ENCODE measurements at places on chromosomes 7 and 10. TPM values are rescaled to one million over a fixed set of nuclear protein-coding genes. Genes with fewer than 3 reads are reported as not detected.
A peak's percentile ranks its signal among the peaks of the same experiment; 100 is the strongest.

IQUB gene
- total RNA-seq = under 0.01 TPM

CD36 gene
- not detected for total RNA-seq

GRCh38 chr10:126691456-126691855, 21.0 kb upstream of the C10orf90 start:
- no peak for DNase-seq

ABLIM1 gene
- 12.4 TPM for total RNA-seq

- DNase-seq = no peak
Measured at GRCh38 chr7:133135451-133135850, 53.6 kb upstream of the CHCHD3 start.

- DNase-seq = no peak
Measured at GRCh38 chr7:102416406-102416805, 17.0 kb upstream of the ORAI2 start.

DNA sequence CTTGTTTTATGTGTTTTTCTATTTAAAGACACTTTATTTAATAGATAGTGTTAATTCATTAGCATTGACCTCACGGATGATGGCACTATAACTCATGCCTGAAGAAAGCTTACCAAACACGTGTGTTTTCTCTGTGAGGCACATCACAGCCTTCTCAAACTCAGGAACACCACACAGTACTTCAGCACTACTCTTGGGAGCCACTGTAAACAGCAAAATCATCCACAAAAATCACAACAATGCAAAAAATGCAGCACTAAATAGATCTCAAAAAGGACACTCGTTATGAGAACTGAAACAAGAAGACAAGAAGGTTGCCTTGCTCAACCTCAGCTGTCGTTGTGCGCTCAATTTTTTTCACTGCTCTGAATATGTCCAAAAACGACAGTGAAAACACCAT, 12.0 kb upstream of the PARP12 start:
- no peak for DNase-seq

DNA sequence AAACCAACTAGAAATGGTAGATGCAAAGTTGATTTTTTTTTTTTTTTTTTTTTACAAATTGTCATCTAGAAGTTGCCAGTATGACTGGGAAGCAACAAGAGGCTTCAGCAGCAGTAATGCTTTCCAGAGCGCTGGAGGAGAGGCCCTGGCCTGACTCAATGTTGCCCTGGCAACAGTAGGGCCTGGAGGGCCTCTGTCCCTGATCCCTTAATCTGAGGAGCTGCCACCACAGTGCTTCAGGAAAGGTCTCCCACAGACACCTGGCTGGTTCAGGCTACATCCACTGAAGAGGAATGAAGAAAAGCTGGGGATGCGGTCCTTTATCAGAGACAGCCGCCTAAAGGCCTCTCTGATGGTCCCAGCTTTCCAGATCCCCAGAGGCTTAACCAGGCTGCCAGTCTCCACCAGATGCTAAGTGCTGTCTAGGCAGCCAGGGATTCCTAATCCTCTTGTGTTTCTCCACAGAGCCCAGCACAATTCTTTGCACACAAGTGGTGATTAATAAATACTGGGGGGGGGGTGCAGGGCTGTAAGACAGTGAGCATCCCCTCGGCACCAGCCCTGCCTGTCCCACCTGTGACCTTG, 33.7 kb downstream of the ZNF777 start:
- DNase-seq = no peak

- DNase-seq = peak; percentile 9
Measured at GRCh38 chr7:76234931-76235441, 33.3 kb downstream of the SRRM3 start.

DNA sequence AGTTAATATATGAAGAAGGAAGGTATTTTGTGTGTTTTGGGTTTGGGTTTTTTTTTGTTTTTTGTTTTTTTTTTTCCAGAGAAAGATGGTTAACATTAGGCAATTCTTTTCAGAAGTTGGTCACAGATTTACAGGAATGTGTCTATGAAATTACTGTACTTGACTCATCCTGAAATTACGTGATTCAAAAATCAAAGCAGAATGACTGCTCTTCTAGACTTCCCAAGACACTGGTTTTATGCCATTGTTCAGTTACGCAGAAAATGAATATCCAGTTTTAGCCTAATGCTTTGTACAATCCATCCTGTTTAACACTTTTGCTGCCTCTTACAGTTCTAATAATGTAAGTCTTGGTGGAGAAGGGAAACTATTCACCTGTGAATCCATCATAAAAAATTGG, 39.7 kb upstream of the CELF2 start:
- no peak for DNase-seq

DNA sequence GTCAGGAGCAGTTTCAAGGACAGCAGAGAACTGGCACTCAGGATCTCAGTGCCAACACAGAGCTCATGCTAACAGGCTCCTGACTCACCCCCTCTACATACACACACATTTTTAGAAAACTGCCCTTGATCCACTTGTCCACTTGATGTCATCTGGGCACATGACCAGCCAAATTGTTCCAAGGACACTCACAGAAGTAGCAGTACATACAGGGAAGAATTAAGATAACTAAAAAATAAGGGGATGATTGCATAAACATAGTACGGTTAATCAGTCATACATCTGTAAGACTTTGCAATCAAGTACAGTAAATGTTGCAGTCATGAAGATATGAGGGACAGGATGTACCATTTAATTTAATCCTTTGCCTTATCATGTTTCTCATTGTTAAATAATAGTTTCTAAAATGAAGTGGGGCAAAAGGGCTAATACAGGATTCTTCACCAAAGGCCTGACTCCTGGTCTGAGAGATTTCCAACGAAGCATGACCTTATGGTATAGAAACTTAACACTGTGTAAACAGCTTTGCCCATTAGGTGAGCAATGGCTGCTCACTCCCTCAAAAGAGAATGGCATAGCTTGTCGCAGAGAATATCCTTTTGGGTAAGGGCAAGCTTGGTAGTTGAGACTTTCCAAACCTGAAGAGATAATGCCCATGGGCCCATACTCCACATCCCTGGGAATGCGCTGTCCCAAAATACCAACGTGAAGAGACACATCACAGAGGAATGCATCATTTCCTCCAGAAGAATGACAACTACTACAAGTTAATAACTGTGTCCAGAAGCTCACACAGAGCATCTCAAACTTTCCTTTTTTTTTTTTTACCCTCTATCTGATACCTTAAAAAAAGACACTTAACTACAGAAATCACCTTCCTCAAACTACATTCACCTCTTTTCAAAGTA, 94.1 kb downstream of the ARMH3 start:
- no peak for DNase-seq

DNA sequence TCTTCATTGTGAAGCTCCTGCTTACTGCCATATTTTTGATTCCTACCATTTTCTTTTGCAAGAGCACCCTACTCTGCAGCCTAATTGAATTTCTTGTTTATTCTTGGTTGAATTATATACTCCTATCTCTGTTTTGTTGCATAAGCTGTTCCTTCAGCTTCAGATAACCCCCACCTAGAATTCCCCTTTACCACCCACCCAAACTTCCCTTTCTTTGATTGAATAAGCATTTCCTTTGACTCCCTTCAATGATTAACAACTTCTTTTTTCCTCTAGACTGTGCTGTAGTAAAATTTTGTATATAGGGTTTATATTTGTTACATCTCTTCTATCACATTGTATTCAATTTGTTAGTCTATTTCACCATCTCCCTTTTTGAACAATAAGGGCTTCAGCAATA, 168.1 kb downstream of the GPR37 start:
- DNase-seq = no peak

FIGNL1 gene
- 32.7 TPM for total RNA-seq

WNT2 gene
- total RNA-seq = not detected

GRCh38 chr7:158975526-158976467, 119.4 kb downstream of the DYNC2I1 start:
- no peak for DNase-seq

CREB5 gene
- total RNA-seq = 25.7 TPM

MMD2 gene
- total RNA-seq = not detected

- no peak for DNase-seq
Measured at GRCh38 chr7:74656441-74656836, 1.1 kb upstream of the GTF2I start.

DNA sequence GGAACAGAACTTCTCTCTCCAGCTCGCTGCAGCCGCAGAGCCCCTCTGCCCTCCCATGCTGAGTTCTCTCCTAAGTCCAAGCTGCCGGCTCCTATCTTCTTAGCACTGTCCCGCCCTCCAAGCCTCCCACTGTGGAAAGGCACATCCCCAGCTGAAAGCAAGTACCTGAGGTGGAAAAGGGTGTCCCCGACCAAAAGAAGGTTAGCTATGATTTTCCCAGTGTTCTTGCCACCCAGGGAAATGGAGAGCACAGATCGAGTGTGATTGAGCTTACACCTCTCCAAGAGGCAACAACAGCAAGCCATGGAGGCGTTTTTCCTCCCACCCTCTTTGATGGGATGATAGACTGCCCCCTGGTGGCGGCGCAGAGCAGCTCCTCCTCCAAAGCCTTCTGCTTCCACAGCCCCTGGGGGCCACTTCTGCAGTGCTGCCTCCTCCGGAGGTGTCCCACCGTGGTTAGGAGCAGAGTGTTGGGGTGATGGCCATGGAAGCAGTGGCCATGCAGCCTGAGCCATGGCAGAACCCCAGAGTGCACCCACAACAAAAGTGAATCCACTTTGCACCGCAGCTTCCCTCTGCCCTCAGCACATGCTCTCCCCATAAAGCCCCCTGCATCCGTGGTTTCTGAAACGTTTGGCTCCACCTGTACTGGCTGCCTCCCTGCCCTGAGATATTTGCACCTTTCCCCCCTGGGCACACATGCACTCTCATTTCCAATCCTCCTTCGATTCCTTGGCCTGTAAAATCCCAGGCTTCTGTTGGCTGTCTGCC, 143.1 kb upstream of the STK17A start:
- DNase-seq = no peak

DNA sequence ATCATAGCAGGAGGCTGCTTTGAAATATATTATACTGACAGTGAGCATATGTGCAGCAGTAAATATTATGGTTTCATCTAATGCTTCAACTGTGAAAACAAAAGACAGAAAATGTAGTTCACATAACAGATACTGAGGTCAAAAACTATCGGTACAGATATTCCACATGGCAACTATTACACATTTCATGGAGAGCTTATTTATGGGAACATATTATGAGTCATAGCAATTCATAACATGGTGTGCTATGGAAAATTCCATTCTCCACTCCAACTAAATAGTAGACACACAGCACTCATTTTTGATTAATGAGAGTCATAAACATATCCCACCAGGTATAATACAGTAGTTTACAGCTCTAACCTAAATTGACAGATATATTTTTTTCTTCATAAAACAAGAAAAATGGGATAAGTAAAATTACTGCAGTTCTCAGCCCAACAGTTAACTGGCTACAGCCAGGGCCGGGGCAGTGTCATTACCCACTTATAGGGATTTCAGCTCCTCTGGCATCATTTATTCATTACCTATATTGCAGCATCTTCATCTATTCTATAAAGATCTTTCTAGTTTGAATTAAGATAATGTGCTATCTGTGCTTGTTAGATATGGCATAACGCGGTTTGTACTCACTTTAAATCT, 475.6 kb upstream of the KLF6 start:
- DNase-seq = no peak

DNA sequence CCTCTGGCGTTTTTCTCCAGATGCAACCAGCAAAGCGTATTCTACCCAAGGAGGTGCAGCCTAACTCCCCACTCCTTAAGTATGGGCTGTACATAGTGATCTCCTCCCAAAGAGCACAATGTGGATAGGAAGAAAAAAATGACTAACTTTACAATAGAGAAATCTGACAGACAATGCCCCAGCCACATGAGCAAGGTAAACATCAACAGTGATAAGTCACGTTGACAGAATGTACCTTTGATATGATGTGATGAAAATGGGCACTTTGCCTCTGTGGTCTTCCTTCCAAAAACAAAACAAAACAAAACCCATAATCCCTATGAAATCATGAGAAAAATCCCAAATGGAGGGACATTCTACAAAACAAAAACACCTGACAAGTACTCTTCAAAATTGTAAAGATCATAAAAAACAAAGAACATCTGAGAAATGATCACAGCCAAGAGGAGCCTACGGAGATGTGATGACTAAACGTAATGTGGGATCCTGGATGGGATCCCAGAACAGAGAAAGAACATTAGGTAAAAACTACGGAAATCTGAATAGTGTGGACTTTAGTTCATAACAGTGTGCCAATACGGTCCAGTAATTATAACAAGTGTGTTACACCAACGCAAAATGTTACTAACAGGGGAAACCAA, 50.6 kb downstream of the ABLIM1 start:
- no peak for DNase-seq

GRCh38 chr10:52483587-52483986, 169.5 kb downstream of the DKK1 start:
- no peak for DNase-seq

DNA sequence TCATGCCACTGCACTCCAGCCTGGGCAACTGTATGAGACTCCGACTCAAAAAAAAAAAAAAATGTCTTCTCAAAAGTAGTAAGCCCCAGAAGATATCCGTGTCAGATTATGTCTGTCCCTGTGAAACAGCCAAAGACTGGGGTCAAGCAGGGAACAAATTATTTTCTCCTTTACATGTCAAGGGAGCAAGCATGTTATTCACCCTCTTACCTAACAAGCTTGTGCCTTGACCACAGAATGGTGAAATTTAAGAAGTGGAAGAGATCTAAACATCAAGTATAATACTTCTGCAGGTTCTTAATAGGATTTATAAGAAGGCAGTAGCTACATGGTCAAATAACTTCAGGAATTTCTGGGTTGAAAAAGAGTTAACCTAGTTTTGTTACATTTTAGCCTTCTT, 187.9 kb downstream of the ZNF365 start:
- DNase-seq = no peak

GRCh38 chr7:45460379-45460778, 113.8 kb upstream of the ADCY1 start:
- no peak for DNase-seq

- DNase-seq = no peak
Measured at GRCh38 chr10:128629111-128630096, 503.2 kb upstream of the MKI67 start.

DNA sequence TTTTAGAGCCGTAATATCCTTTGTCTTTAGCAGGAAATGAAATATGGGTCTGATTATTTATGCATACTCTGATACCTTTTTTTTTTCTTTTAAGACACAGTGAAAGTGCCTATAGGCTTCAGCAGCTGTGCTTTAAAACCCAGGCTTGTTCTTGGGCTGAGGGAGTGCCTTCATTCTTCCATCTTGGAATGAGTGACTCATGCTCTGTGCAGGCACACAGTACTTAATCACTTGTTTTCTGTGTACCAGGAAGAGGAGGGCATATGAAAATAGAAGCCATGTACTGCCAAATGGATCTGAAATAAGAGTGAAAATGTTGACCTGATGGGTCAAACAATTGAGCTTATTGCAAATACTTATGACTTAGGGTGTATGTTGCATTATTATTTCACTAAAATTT, 12.0 kb downstream of the INPP5F start:
- no peak for DNase-seq

- no peak for DNase-seq
Measured at GRCh38 chr7:134703782-134704181, 57.1 kb downstream of the BPGM start.

- no peak for DNase-seq
Measured at GRCh38 chr7:98797150-98797549, 72.7 kb downstream of the TMEM130 start.

GRCh38 chr10:95964756-95965155, 57.0 kb downstream of the CC2D2B start:
- no peak for DNase-seq

ZPBP gene
- total RNA-seq = not detected
